ENCODE measurements at places on chromosomes 4 and X.

- no peak for DNase-seq
Measured at GRCh38 chr4:38905652-38906385, 38.2 kb downstream of the FAM114A1 start.

GRCh38 chr4:103497692-103498091, 222.1 kb downstream of the TACR3 start:
- DNase-seq, result no peak

DNA sequence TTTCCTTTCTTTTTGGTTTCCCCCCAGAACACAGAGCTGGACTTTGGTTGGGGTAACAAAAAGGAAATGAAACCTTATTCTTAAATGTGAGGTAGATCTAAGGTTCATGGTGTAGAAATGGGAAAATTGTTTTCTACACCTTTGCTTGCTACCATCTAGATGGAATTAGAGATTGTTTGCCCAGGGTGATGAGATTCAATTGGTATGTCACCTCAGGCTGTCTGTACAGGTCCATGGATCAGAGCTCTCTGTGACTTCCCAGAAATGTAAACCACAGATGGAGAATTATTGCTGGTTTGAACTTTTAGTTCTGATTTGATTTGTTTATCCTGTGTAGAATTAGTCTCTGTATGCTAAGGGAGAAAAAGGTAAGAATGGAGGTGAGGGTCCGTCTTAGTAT, 146.7 kb downstream of the PCDH7 start:
- DNase-seq, result peak; percentile 17

DNA sequence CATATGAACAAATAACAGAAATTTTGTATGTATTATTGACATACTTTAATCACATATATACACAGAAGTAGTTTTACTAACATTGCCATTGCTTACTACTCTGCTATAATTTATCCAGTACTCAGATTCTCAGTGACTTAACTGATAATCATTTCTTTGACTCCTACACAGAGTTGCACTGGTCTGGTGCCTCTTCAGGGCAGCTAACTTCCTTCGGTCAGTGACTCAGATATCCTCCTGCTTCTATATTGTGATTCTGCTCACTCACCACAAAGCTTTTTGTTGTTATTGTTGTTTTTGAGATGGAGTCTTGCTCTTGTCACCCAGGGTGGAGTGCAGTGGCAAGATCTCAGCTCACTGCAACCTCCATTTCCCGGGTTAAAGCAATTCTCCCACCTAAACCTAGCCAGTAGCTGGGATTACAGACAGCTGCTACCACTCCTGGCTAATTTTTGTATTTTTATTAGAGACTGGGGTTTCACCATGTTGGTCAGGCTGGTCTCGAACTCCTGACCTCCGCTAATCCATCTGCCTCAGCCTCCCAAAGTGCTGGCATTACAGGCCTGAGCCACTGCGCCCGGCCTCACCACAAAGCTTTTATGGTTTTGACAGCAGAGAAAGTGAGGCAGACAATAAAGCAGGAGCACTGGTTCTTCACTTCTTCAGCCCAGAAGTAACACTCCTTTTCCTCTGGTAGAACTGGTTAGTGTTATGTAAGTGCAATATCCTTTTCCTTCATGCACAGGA, 499.3 kb downstream of the EPHA5 start:
- DNase-seq, result peak; percentile 46

DNA sequence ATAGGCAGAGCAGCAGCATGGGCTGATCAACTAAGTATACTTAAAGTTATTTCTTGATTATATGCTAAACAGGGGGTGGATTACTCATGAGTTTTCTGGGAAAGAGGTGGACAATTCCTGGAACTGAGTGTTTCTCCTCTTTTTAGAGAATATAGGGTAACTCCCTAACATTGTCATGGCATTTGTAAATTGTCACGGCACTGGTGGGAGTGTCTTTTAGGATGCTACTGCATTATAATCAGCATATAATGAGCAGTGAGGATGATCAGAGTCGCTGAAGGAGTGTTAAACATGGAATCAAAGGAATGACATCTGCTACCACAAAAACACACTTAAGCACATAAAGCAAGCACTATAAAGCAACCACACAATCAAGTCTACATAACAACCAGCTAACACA, 66.5 kb downstream of the SPIN4 start:
- DNase-seq, result no peak

DNA sequence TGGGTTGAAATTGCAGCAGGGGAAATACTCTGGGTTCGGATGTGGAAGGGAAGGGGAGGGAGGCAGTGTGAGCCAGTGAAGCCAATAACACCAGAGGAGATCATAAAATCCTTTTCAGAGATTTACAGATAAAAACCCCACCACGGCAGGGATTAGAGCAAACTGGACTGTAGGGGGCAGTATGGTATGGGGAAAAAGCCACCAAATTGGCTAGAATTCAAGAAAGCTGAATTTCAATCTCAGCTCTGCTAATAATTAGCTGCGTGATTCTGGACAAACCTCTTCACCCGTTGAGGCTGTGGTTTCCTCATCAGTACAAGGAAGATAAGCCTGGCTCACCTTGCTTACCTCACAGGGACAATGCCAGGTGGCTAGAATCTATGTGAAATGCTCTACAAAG, 108.1 kb downstream of the ATG4A start:
- DNase-seq, result peak; percentile 48

Data from kidney glomerular epithelial cell (primary cell).